CD4-positive, alpha-beta T cell (primary cell): ENCODE measurements at places on chromosomes 16 and 17.
A peak's percentile ranks its signal among the peaks of the same experiment; 100 is the strongest.

- H3K27me3 ChIP-seq = no peaks in the 10 kb centered on the region
- H3K4me1 ChIP-seq = no peaks in the 10 kb centered on the region
- H3K4me3 ChIP-seq = no peak overlapping the region
- no peak for DNase-seq
Measured at GRCh38 chr17:39261286-39261685, 35.5 kb upstream of the STAC2 start.

DNA sequence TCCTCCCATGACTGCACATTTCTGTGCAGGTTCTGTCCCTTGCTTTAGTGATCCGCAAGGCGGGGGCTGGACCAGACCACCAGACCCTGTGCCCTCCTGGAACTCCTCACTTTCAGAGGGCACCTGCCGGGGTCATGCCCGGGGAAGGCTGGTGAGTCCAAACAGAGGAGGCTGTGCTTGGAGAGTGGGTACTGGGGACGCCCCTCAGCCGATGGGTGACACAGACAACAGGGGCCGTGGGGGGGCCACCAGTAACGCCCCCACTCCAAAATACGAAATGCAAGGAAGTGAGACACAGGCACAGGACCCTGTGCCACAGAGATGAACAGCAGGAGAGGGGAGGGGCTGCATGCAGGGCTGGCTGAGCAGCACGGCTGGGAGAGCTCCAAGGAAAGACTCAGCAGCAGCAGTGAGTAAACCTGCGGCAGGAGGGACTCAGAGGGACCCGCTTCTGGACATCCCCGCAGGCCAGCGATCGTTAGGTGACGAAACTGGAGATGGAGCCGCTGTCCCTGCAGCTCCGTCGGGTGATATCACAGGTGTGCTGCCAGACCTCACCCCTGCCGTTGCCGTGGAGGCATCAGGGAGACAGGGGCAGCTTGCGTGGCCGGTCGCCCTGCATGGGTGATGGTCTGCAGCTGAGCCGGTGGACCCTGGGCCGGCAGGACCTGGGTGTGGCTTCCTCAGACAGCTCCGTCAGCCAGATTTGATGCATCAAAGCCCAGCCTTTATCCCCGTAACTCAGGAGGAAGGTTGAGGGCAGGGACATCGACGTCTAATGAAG lies 71.2 kb upstream of the GNG13 start:
- H3K27ac ChIP-seq = no peak overlapping the region
- H3K4me1 ChIP-seq = no peaks in the 10 kb centered on the region
- H3K36me3 ChIP-seq = peaks cover 45% of the 10 kb centered on the region
- H3K4me3 ChIP-seq = no peak overlapping the region

DNA sequence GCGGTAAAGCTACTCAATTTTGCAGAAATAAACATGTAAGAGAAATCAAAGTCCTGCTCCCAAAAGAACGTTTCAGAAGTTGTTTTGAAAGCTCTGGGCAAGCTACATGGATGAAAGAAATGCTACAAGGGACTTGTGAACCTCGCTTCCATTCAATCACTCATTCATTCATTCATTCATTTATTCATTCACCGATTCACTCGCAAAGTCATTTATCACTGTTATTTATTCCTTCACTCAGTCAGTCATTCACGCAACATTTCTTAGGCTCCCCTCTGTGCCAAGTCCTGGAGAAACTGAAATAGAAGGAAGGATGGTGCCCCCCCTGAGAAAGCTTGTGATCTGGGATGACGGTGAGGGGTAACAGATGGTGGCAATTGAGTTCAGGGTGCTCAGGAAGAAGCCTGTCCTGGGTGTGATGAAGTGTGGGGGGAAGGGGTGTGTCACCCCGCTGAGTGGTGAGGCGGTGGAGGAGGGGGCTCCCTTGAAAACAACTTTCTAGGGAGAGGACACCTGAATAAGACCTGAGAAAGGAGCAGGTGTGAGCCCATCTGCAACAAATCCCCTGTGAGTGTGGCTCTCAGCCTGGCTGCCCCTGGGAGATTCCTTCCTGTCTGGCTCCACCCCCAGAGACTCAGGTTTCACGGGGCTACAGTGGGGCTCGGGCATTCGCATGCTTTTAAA lies 36.3 kb upstream of the PRSS54 start:
- H3K4me1 ChIP-seq = no peaks in the 10 kb centered on the region
- H3K27ac ChIP-seq = no peak overlapping the region
- no peak overlapping the region for H3K4me3 ChIP-seq
- peaks cover 4% of the 10 kb centered on the region for H3K27me3 ChIP-seq

DNA sequence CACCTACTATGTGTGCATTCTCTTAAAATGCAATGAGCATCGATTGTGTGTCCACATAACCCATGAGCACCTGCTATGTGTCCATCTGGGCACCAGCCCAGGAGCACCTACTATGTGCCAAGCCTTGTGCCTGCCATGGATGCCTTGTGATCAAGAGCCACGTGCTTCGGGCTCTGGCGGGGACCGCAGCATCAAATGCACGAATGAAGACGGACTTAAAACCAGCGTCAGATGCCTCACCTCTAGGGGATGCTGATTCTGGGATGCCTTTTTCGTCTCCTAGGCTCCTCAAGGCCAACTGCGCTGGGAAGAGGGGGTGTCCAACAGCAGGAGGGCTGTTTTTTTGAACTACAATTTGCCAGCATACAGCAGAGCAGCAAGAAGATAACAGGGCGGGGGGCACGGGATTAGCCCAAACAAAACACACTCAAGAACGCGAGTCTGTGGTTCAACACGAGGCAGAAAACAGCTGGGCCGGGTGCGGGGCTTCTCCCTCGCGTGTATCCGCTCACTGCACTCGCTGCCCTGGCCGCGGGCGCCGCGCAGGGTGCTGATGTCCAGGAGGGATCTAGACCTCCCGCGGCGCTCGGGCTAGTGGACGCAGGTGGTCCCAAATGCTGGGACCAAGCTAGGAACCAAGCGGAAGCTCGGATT lies 1.2 kb upstream of the GLIS2 start:
- H3K27ac ChIP-seq = no peak overlapping the region
- H3K36me3 ChIP-seq = no peaks in the 10 kb centered on the region
- no peak for DNase-seq
- H3K27me3 ChIP-seq = peaks cover 26% of the 10 kb centered on the region

GRCh38 chr17:57553991-57554825 lies 190.9 kb downstream of the CCDC182 start:
- H3K27me3 ChIP-seq = no peaks in the 10 kb centered on the region
- no peak overlapping the region for H3K27ac ChIP-seq
- no peak overlapping the region for H3K4me3 ChIP-seq
- no peaks in the 10 kb centered on the region for H3K36me3 ChIP-seq
- H3K4me1 ChIP-seq = peaks cover 15% of the 10 kb centered on the region
- peak; percentile 24 for DNase-seq

GRCh38 chr17:59287452-59287851 lies 44.0 kb upstream of the YPEL2 start:
- DNase-seq = no peak
- no peak overlapping the region for H3K27ac ChIP-seq
- no peaks in the 10 kb centered on the region for H3K36me3 ChIP-seq
- no peak overlapping the region for H3K4me3 ChIP-seq
- H3K4me1 ChIP-seq = no peaks in the 10 kb centered on the region

DNA sequence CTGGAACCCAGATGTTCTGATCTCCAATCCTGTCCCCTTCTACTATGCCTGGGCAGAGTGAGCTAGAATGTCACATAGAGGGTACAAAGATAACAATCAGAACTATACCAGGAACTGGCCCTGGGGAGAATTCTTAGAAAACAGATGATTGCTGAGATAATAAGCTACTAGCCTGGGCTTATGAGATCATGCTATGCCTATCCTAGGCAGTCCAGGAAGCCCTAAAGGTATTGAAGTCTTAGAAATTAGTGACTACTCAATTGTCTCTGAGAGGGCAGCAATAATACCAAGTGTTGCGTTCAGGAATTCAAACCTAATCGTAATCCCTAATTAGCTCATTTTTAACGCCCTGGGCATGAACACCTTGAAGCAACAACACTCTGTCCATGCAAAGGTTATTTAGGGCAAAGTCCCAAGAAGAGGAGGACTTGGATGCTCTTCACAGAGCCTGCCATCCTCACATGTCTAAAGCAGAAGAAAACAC lies 77.1 kb downstream of the MMD start:
- no peaks in the 10 kb centered on the region for H3K36me3 ChIP-seq
- peaks cover 44% of the 10 kb centered on the region for H3K4me1 ChIP-seq
- H3K27ac ChIP-seq = peak overlapping the region; percentile 10
- no peak overlapping the region for H3K4me3 ChIP-seq

GRCh38 chr17:63511331-63511730 lies 11.8 kb upstream of the KCNH6 start:
- no peaks in the 10 kb centered on the region for H3K27me3 ChIP-seq
- DNase-seq = no peak
- H3K27ac ChIP-seq = no peak overlapping the region
- no peaks in the 10 kb centered on the region for H3K4me1 ChIP-seq
- no peaks in the 10 kb centered on the region for H3K36me3 ChIP-seq

- no peaks in the 10 kb centered on the region for H3K4me1 ChIP-seq
- no peaks in the 10 kb centered on the region for H3K27me3 ChIP-seq
- DNase-seq = no peak
Measured at GRCh38 chr17:32912218-32912897, 15.6 kb upstream of the TMEM98 start.

DNA sequence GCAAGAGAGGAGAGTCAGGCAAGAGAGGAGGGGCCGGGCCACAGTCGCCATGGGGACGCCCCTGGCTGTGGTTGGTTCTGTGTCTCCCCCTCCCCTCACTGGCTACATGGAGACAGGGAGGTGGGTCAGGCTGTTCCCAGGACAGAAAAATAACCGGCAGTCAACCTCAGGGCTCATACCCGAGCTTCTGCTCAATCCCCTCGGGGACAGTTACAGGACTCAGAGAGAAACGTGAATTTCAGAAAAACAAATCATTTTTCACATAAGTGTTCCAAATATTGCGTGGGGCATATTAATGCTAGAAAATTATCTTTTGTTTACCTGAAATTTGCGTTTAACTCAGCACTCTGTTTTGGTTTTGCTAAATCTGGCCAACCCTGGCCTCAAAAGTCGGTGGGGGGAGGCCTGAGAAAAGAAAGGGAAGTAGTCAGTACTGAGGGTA lies 22.2 kb upstream of the CPSF4L start:
- DNase-seq = no peak
- H3K27me3 ChIP-seq = no peaks in the 10 kb centered on the region
- H3K4me1 ChIP-seq = no peaks in the 10 kb centered on the region
- H3K27ac ChIP-seq = no peak overlapping the region

GRCh38 chr17:17750881-17751280 lies 69.6 kb downstream of the RAI1 start:
- no peaks in the 10 kb centered on the region for H3K36me3 ChIP-seq
- no peak for DNase-seq
- H3K27me3 ChIP-seq = no peaks in the 10 kb centered on the region
- H3K4me1 ChIP-seq = peaks cover 69% of the 10 kb centered on the region

GRCh38 chr16:70418274-70418992 lies 20.5 kb downstream of the ST3GAL2 start:
- peaks cover 55% of the 10 kb centered on the region for H3K4me1 ChIP-seq
- H3K4me3 ChIP-seq = no peak overlapping the region
- DNase-seq = peak; percentile 39

DNA sequence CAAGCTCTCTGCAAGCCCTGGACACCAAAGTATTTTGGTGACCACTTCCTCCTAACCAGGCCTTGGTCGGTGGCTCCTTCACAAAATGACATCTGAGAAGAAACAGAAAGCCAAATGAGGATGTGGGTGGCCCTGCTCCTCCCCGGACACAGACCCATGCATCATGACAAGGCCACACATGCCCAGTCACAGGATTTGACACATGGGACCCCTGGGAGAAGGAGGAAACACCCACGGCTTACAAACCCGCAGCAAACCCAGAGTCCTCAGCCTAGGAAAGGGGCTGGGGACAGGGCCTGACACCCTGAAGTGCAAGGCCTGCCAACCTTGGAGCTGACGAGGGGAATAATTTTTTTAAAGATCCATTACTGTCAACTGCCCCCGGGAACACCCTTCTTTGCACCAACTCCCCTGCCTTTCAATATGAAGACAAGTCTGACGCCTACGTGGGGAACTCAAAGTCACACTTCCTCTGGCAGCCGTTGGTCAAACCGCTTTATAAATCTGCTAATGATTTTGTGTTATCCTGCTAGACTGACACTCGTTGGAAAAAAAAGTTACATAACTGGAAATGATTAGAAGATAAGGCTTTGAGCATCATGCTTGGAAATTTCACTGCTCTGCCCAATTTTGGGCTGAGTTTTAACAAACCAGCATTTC lies 41.3 kb downstream of the GAS7 start:
- no peak for DNase-seq
- H3K4me3 ChIP-seq = no peak overlapping the region
- H3K36me3 ChIP-seq = no peaks in the 10 kb centered on the region
- H3K27ac ChIP-seq = no peak overlapping the region
- no peaks in the 10 kb centered on the region for H3K27me3 ChIP-seq
- H3K4me1 ChIP-seq = no peaks in the 10 kb centered on the region

DNA sequence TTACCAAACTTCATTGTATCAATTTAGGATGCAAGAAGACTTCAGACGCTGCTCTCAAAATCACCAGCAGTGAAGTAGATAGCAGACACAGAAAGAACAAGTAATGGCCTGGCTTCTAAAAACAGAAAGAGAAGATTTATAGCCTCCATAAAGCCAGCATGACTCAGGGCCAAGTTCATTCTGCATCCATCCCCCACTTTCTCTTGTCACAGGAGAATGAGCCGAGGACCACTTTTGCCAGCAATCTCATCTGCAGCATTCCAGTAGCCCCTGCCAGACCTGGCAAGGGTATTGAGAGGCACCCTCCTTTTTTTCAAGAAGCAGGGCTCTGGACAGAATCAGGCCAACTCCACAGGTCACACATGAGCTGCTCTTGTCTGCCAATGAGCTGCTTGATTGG lies 355.4 kb upstream of the SOX9 start:
- no peak overlapping the region for H3K27ac ChIP-seq
- no peak overlapping the region for H3K4me3 ChIP-seq
- no peaks in the 10 kb centered on the region for H3K27me3 ChIP-seq
- H3K36me3 ChIP-seq = no peaks in the 10 kb centered on the region

DNA sequence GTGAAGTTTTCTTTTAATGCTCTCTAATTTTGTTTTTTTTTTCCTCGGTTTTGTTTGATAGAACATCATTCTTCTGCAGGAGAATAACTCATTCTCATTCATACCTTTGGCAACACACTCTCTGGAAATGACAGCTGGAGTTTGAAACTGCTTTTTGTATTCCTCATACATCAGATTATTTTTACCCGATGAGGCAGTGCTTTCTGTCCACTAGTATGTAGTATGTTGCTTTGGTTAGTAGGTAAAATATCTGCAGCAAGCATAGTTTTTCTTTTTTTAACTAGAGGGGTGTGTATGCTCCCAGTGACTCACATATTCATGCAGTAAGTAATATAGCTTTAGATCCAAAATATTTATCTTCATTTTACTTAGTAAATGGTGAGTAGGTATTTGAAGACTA lies 6.4 kb downstream of the PRKCA start:
- H3K27ac ChIP-seq = no peak overlapping the region
- H3K4me3 ChIP-seq = no peak overlapping the region
- H3K27me3 ChIP-seq = no peaks in the 10 kb centered on the region
- no peak for DNase-seq
- H3K4me1 ChIP-seq = peaks cover 18% of the 10 kb centered on the region
- no peaks in the 10 kb centered on the region for H3K36me3 ChIP-seq

GRCh38 chr16:77430787-77431585 lies 3.8 kb downstream of the ADAMTS18 start:
- peaks cover 16% of the 10 kb centered on the region for H3K27me3 ChIP-seq
- H3K36me3 ChIP-seq = no peaks in the 10 kb centered on the region
- H3K27ac ChIP-seq = no peak overlapping the region
- no peak overlapping the region for H3K4me3 ChIP-seq
- no peak for DNase-seq

- H3K4me3 ChIP-seq = no peak overlapping the region
- no peak overlapping the region for H3K27ac ChIP-seq
- peaks cover 76% of the 10 kb centered on the region for H3K36me3 ChIP-seq
- H3K27me3 ChIP-seq = peaks cover 2% of the 10 kb centered on the region
Measured at GRCh38 chr17:2064520-2064971, 9.6 kb downstream of the HIC1 start.
